Hair follicle dermal papilla cell (primary cell): ENCODE measurements at places on chromosomes 1 and 21. TPM values are rescaled to one million over a fixed set of nuclear protein-coding genes. Genes with fewer than 3 reads are reported as not detected.

The OR6P1 gene
- not detected in 2 replicates for total RNA-seq

The SPRR1A gene
- not detected in 2 replicates for total RNA-seq

The SPTA1 gene
- total RNA-seq = not detected in 2 replicates

The MTR gene
- 38.7 and 39.4 TPM in 2 replicates for total RNA-seq

The PDC gene
- not detected in 2 replicates for total RNA-seq

The IPO13 gene
- 26.4 and 28.3 TPM in 2 replicates for total RNA-seq

The IGSF5 gene
- total RNA-seq = 0.36 and 0.65 TPM in 2 replicates

The RASSF5 gene
- 0.97 and 1.3 TPM in 2 replicates for total RNA-seq

The PTPN14 gene
- 98.6 and 115 TPM in 2 replicates for total RNA-seq

The TDRD10 gene
- not detected in 2 replicates for total RNA-seq

The PSMB2 gene
- 19.8 and 24.0 TPM in 2 replicates for total RNA-seq

The HRNR gene
- total RNA-seq = under 0.01 TPM in 1 of 2 replicates, not detected in the other

The LMX1A gene
- not detected in 2 replicates for total RNA-seq

The GJA8 gene
- total RNA-seq = not detected in 2 replicates

The MAEL gene
- total RNA-seq = not detected in 2 replicates

The TIAM1 gene
- total RNA-seq = 16.4 and 16.5 TPM in 2 replicates

The C1orf141 gene
- not detected in 2 replicates for total RNA-seq

The KRTAP19-4 gene
- not detected in 2 replicates for total RNA-seq

The SLC44A5 gene
- total RNA-seq = 0.12 and 0.49 TPM in 2 replicates

The CYYR1 gene
- 3.6 and 9.7 TPM in 2 replicates for total RNA-seq

The SYT6 gene
- total RNA-seq = under 0.01 TPM in 1 of 2 replicates, not detected in the other

The RGS4 gene
- 8.3 and 11.3 TPM in 2 replicates for total RNA-seq

The MARK1 gene
- 3.5 and 6.0 TPM in 2 replicates for total RNA-seq

The SPRR4 gene
- total RNA-seq = not detected in 2 replicates

The PLEKHA6 gene
- 0.12 and 0.32 TPM in 2 replicates for total RNA-seq

The RPE65 gene
- total RNA-seq = not detected in 2 replicates

The EXO5 gene
- 10.7 and 11.0 TPM in 2 replicates for total RNA-seq

The RYR2 gene
- not detected in 2 replicates for total RNA-seq

The ATG4C gene
- 8.8 and 11.2 TPM in 2 replicates for total RNA-seq

The CLSTN1 gene
- total RNA-seq = 84.6 and 89.6 TPM in 2 replicates

The NBPF6 gene
- not detected in 2 replicates for total RNA-seq

The EFCAB7 gene
- total RNA-seq = 5.5 and 9.6 TPM in 2 replicates

The LRRN2 gene
- total RNA-seq = not detected in 2 replicates

The U2AF1 gene
- 27.4 and 28.9 TPM in 2 replicates for total RNA-seq

The KRTAP7-1 gene
- total RNA-seq = not detected in 2 replicates

The RRP1 gene
- total RNA-seq = 18.5 and 21.4 TPM in 2 replicates

The RBM11 gene
- 0.16 and 1.5 TPM in 2 replicates for total RNA-seq

The PSEN2 gene
- 29.8 and 34.7 TPM in 2 replicates for total RNA-seq

The B3GALT5 gene
- 4.3 and 5.0 TPM in 2 replicates for total RNA-seq

The TTLL7 gene
- total RNA-seq = 15.2 and 17.0 TPM in 2 replicates

The OPRD1 gene
- total RNA-seq = under 0.01 TPM in 1 of 2 replicates, not detected in the other

The LIPI gene
- total RNA-seq = not detected in 2 replicates

The SLC16A4 gene
- 41.5 and 60.5 TPM in 2 replicates for total RNA-seq

The KCNJ6 gene
- under 0.01 and 0.24 TPM in 2 replicates for total RNA-seq

The SYCP1 gene
- total RNA-seq = not detected in 2 replicates

The SRSF4 gene
- 36.3 and 46.1 TPM in 2 replicates for total RNA-seq

The ATAD3C gene
- total RNA-seq = under 0.01 TPM in 2 replicates

The FOXO6 gene
- total RNA-seq = 0.12 TPM in 1 of 2 replicates, not detected in the other

The SMIM1 gene
- total RNA-seq = 0.49 and 2.7 TPM in 2 replicates

The TRAF5 gene
- 20.4 TPM in 2 replicates for total RNA-seq

The INAVA gene
- total RNA-seq = 0.16 TPM in 1 of 2 replicates, not detected in the other

The DPM3 gene
- total RNA-seq = 13.4 and 15.4 TPM in 2 replicates

The ATP1A4 gene
- total RNA-seq = not detected in 2 replicates

The ANGPTL7 gene
- under 0.01 and 0.12 TPM in 2 replicates for total RNA-seq

The DYNLT5 gene
- total RNA-seq = 0.61 and 2.8 TPM in 2 replicates

The TMPRSS15 gene
- not detected in 2 replicates for total RNA-seq

The AVPR1B gene
- total RNA-seq = not detected in 2 replicates

The LINGO4 gene
- not detected in 2 replicates for total RNA-seq
